COR-L47 (cell line): ENCODE measurements at places on chromosomes 11 and 22.

DNA sequence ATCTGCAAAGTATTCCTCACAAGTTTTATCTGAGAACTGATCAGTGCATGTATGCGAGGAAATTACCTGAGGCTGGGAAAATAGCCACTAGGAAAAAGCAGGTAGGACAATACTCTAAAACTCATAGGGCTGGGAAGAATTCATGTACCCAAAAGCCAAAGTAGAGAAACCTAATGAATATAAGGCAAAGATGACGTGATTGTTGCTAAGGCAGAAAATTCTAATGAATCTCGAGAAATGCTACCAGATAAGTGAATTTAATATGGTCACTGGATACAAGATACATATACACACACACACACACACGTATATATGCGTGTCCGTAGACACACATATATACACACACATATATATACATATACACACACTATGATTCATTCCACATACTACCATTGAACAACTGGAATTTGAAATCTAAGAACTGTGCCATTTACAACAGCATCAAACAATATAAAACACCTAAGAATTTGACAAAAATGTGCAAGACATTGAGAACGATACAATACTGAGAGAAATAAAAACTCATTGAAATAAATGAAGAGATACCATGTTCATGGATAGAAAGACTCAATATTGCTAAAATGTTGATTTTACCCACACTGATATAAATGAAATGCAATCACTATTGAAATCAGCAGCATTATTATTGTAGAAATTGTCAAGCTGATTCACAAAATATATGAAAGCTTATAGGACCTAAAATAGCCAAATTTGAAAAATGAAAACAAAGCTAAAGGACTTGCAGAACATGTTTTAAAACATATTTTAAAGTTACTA is 46.4 kb downstream of the ARHGAP20 start:
- DNase-seq = no peak

DNA sequence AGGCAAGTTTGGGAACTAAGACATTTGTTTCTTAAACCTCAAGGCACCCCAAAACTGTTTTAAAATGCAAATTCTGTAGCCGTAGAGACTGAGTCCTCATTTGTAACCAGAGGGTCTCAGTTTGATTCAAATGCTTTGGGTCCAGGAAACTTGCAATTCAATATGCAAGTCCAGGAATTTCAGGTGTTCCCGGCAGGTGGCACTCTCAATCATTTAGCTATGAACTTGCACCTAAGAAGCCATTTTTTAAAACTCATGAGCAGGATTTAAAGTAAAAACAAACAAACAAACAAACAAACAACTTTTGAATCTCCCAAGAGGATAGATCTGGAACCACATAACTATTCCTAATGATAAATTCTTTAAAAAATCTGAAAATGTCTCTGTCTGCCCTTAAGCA is 8.7 kb upstream of the ABTB2 start:
- DNase-seq = peak; percentile 35

- DNase-seq = no peak
Observed at GRCh38 chr22:41177040-41177621, 28.0 kb upstream of the L3MBTL2 start.

DNA sequence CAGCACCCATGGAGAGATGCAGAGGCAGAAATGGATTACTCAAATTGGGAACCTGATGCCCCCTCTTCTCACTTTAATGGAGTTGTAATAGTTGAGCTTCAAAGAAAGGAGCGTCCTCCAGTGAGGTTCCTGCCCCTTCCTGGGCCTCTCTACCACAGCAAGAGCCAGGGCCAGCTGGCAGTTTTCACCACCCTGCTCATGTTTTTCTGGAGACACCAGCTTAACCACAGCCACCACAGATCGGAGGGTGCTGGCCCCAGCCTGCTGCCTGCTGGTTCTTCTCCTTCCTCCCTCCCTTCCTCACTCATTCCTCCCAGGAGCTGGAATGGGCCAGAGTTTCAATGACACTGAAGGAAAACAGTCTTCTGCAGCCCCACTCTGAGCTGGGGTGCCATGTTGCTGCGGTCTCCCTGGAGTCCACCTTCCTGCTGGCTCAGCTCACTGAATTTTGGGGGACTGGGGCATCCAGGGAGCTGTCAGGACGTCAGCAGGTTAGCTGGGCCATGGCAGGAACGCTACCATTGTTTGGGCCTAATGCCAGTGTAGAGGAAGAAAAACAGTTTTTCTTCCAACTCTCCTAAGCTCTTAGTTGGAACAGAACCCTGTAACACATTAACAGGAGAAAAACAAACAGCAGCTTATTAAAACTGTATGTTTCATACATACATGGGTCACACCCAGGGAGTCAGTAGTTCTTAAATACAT is 57.7 kb downstream of the TRAF6 start:
- no peak for DNase-seq

DNA sequence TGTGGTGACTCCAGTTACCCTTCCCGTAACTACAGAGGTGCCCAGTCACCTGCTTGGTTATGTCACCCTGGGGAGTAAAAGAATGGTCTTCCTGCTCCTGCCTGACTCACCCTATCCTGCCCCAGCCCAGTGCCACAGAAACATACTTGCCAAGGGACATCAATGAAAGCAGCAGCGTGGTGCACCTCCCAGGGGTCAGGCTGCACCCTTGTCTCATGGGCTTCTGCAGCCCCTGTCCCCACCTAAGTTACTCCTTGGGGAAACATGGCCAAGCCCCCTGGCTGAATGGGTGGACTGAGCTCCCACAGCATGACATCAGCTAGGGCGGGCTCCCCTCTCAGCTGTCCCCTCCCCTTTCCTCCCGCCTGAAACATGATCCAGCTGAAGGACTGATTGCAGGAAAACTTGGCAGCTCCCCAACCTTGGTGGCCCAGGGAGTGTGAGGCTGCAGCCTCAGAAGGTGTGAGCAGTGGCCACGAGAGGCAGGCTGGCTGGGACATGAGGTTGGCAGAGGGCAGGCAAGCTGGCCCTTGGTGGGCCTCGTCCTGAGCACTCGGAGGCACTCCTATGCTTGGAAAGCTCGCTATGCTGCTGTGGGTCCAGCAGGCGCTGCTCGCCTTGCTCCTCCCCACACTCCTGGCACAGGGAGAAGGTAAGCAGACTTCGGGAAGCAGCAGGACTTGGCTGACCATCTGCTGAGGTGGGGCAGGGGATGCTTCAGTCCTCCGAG is at the start of gene HTR3A:
TSS of gene HTR3A (plus strand) at position 368 of the 730 bp plus-strand sequence. CDS start at position 586, 218 bp downstream.
- peak; percentile 95 for DNase-seq

- DNase-seq = no peak
Observed at GRCh38 chr11:106875013-106875412, 143.3 kb downstream of the GUCY1A2 start.

DNA sequence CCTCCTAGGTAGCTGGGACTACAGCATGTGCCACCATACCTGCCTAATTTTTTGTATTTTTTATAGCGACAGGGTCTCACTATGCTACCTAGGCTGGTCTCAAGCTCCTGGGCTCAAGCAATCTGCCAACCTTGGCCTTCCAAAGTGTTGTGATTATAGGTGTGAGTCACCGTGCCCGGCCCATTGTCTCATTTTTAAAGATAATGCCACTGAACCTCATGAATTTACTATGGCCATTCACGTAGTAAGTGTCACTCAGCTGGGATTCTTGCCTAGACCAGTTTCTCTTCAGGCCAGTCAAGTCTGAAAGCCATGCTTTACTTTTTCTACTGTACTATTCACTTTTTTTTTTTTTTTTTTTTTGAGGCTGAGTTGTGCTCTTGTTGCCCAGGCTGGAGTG is 22.4 kb downstream of the DEPDC5 start:
- DNase-seq = no peak

DNA sequence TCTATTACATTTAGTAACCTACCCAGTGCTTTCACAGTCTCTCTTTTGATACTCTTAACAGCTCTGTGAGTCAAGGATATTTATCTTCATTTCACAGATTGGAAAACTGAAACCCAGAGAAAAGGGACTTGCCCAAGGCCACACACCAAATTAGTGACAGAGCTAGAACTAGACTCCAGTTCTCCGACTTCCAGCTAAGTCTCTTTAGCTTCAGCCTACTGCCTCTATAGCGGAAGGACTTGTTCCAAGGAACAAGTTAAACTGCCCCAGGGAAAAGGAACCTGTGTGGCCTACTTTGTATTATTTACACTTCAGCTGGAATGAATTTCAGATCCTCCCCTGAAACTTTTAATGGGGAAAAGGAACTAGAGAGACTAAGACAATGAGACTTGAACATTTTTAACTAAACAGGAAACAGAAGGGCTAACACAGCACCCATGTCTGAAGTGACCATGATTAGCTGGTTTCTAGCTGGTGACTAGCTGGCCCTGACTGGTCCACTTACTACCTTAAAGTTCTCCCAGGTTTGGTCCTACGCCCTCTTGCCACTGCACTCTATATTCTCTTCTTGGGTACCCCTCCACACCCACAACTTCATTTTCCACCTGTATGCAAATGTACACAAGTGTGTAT is 1.3 kb downstream of the LRRC51 start:
- DNase-seq = no peak

- no peak for DNase-seq
Observed at GRCh38 chr11:9038541-9038940, 34.7 kb upstream of the NRIP3 start.

DNA sequence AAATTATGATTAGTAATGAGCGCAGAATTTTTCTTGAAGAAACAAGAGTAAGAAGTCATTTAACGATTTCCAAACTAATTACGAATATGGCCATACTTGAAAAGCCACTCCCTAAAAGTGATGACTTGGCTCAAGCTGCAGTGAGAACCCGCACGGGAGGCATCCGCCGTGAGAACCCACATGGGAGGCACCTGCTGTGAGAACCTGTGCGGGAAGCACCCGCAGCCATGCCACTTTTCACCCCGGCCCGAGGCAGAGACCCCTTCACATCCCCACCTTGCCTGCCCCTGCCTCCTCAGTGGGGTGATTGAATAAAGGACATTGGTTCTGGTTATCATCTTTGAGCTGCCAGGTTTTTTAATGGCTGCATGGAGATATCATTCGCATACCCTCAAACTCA is 89.7 kb downstream of the BRD1 start:
- no peak for DNase-seq

DNA sequence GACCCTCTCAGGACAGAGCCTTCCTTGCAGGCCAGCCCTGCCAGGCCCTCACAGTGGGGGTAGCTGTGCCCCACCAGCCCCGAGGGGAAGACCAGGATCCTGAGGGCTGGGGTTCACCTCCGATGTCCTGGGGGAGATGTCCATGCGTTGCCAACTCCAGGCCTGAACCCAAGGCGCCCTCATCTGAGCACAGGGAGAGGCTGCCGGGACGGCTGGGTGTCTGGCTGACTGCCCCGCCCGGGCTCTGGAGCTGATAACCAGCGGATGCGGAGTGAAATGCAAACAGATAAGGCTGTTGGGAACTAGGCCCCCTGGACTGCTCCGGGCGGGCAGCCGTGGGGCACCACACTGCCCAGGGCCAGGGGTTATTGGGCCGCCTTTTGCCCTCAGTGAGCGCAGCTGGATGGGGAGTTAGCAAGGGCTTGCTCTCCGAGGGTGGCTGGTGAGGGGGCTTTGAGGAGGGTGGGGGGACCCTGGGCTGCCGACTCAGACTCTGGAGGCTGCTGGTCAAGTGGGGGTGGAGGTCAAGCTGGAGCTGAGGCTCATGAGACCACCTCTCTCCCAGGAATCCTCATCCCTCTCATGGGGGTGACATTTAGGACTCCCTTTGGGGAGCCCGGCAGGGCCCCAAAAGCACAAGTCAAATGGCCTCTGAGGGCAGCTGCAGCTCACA is 5.6 kb upstream of the MUC6 start:
- DNase-seq = no peak

GRCh38 chr22:46289244-46289891 is 7.3 kb upstream of the GTSE1 start:
- DNase-seq = no peak

GRCh38 chr11:30316237-30316636 is 6.7 kb upstream of the ARL14EP start:
- no peak for DNase-seq

GRCh38 chr11:130478881-130479280 is 30.4 kb downstream of the ADAMTS15 start:
- DNase-seq = no peak

DNA sequence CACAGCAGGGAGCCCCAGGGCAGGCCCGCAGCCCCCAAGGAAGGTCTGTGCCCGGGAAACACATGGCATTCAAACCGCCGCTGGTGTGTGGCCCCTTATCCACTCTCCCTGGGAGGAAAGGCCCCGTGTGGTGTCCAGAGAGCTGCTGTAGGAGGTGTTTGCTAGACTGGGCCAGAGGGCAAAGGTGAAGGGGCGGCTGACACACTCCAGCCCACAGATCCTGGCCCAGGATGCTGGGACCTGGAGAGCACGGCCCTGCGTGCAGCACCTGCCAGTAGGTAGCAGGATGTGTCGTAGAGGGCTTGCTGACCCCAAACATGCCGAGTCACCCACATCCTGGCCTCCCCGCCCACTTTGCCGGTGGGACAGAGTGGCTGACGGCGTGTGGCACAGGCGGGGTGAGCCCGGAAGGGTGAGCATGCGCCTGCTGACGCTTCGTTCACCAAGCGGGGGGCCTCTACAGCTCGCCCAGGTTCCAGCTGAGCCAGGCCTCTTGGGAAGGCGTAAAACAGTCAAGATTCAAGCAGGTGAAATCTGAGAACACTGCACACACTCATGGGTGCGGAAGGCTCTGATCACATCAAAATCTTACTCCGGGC is 11.0 kb downstream of the OSBPL5 start:
- no peak for DNase-seq

DNA sequence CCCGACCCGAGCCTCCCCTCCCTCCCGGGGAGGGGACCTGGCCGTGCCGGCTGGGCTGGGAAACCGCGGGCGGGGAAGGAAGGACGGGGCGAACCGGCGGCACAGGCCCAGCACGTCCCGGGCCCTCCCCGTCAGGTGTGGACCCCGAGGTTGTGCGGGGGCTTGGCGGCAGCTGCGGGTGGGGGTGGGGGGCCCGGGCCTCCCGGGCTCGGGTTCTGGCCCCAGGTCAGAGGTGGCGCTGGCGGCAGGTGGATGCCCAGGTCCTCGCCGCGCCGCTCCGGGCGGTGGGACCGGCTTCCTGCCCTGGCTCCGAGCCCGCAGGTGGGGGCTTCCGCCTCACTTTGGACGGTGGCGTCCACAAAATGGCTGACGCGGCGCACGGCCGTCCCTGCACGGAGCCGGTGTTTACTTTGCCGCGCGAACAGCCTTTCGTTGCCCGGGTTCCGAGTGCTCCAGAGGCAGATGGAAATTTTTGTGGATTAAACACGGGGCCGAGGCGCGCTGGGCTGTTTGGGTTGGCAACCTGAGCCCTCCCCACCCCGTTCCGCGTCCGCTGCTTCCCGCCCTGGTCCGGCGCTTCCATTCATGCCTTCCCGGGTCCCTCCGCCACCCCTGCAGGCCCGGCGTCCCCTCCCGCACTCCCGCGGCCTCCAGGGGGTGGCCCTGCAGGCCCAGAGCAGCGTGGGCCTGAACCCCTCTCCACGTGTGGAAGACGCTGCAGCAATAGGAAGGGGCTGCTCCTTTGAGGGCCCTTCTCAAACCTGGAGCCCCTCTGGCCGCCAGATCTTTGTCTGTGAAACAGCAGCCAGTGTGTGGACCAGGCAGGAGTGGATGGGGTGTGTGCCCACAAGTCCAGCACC is 92.0 kb upstream of the KCNQ1OT1 start:
- DNase-seq = peak; percentile 7

DNA sequence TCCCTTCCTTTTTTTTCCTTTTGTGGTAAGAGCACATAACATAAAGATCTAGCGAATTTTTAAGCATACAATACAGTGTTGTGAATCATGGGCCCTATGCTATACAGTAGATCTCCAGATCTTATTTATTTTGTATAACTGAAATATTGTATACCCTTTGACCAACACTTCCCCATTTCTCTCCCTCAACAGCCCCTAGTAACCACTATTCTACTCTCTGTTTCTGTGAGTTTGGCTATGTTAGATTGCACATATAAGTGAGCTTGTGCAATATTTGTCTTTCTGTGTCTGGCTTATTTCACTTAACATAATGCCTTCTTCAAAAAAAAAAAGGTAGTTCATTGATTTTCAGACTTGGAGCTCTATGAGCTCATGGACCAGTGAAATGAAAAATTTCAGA is 180.5 kb downstream of the C11orf91 start:
- DNase-seq = no peak
